ENCODE measurements at places on chromosomes 7 and 10.

- no peak for DNase-seq
Observed at GRCh38 chr7:118306771-118307170, 82.3 kb downstream of the ANKRD7 start.

GRCh38 chr10:31620226-31621151 is 301.5 kb downstream of the ZEB1 start:
- peak; percentile 46 for DNase-seq

DNA sequence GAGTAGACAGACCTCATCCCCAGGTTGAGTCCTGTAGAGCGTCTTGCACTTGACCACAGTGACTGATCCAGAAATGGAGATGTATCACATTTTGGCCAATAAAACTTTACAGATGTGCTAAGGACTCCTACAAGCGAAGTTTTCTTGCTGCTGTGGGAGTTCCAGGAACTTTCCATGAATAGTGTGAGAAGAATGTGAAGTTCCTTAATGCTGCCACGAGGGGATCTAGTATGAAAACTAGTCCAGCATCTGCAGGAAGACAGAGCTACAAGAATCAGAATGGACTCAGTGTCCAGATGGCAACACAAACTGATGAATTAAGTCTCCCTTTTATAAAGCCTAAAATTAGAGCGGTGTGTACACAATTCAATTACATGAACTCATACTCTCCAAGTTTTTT is 14.8 kb upstream of the LSM8 start:
- DNase-seq, result no peak

GRCh38 chr10:114172776-114173602 is 1.0 kb downstream of the CCDC186 start:
- no peak for DNase-seq

GRCh38 chr10:11520892-11521291 is 90.6 kb downstream of the USP6NL start:
- DNase-seq, result no peak

DNA sequence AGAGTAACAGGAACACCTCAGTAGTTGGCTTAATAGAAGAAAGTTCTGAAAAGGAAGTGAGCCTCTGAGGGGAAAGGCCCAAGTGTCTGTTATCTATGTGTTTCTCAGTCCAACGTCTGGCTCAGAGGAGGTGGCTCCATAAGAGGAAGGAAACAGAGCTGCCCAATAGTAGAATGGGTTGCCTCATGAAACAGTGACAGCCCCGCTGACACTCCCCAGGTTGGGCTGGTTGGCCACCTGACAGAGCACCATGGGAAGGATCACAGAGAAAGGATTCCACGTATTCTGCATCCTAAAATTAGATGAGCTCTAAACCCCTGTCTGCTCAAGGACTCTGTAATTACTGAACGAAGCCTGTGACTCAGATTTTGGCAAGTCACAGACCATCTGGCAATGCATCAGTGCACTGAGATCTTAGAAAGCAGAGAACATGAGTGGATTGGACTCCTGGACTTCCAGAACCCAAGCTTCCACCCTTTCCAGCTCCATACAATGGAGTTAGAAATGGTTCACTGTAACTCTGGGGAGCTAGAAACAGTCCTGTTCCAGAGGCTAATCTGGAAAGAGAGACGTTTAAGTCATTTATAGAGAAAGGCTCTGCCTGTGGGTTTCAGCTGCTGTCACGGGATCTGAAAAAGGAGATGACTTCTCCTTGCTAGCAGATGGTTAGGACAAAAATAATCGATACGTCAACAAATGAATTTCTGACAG is 2.9 kb downstream of the PKD2L1 start:
- no peak for DNase-seq

GRCh38 chr7:117134889-117135552 is 181.7 kb downstream of the ST7 start:
- DNase-seq, result peak; percentile 54

- DNase-seq, result no peak
Observed at GRCh38 chr7:147279514-147279913, 1162.9 kb downstream of the CNTNAP2 start.

- no peak for DNase-seq
Observed at GRCh38 chr10:30967650-30968410, 63.8 kb downstream of the ZNF438 start.

Data from M059J (cell line).